CD4-positive, CD25-positive, alpha-beta regulatory T cell (primary cell): ENCODE measurements at places on chromosomes 1 and 21.

GRCh38 chr1:83901547-83902155 lies 97.3 kb downstream of the TTLL7 start:
- DNase-seq, result no peak

- DNase-seq, result peak; percentile 32
Measured at GRCh38 chr21:14583629-14584255, 37.6 kb upstream of the SAMSN1 start.

DNA sequence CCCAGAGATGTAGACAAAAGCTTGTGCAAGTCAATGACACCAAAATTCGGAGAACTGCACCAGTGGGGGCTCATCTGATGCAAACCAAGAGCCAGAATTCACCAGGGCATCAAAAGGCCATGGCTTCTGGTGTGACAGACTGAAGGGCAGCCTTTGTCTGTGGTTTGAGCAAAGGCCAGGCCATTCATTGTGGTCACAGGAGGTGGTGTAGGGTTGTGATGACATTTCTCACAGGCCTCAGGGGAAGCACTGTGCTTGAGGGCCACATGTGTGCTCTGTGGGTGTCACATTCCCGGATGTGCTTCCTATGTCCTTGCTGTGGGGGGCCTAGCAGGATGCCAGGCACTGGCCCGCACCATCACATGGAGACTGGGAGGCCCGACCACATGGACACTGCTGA lies 22.5 kb upstream of the KCNE1 start:
- no peak for DNase-seq

- no peak for DNase-seq
Measured at GRCh38 chr1:71414179-71414578, 333.3 kb upstream of the ZRANB2 start.
